ENCODE measurements at places on chromosomes 16 and 17. TPM values are rescaled to one million over a fixed set of nuclear protein-coding genes. Genes with fewer than 3 reads are reported as not detected.

DNA sequence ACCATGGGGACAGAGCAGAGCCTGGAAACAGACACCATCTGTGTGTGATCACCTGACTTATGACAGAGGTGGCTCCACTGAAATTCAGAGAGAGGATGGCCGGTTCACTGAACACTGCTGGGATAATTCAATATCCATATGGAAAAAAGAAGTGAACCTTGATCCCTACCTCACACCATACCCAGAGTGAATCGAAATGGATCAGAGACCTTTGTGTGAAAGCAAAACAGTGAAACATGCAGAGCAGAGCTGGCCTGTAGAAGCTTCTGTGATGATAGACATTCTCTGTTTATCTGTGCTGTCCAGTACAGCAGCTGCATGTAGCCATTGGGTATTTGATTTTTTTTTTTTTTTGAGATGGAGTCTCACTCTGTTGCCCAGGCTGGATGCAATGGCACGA, 20.3 kb downstream of the ADCY7 start:
- no peak for DNase-seq

The SCNN1B gene
- not detected for total RNA-seq

- DNase-seq, result peak; percentile 41
Measured at GRCh38 chr17:78366109-78366848, 6.4 kb upstream of the SOCS3 start.

- no peak for DNase-seq
Measured at GRCh38 chr16:83847371-83848225, 39.8 kb downstream of the HSBP1 start.

The CMTM1 gene
- 1.1 TPM for total RNA-seq

Data from SK-MEL-5 (cell line).